ENCODE measurements at places on chromosomes 16 and 17. TPM values are rescaled to one million over a fixed set of nuclear protein-coding genes. Genes with fewer than 3 reads are reported as not detected.

Gene MT3
- 3.1 TPM for total RNA-seq

Gene IRX5
- total RNA-seq = not detected

Gene KRT32
- not detected for total RNA-seq

Gene AARS1
- 165 TPM for total RNA-seq

Gene MT1F
- total RNA-seq = 8.5 TPM

Gene HOXB5
- total RNA-seq = not detected

Gene SRR
- total RNA-seq = 22.2 TPM

Gene PRR35
- total RNA-seq = not detected

Gene TEDC2
- 23.9 TPM for total RNA-seq

Gene TTLL6
- total RNA-seq = not detected

Gene SEPTIN12
- total RNA-seq = not detected

Gene CLEC18B
- not detected for total RNA-seq

Gene OR3A3
- total RNA-seq = not detected

Gene TBKBP1
- 11.3 TPM for total RNA-seq

Gene KCNAB3
- 4.9 TPM for total RNA-seq

Gene RHBDL1
- 0.57 TPM for total RNA-seq

Gene RNF135
- total RNA-seq = 7.3 TPM

Gene TPSB2
- not detected for total RNA-seq

Gene ZNF385C
- 0.10 TPM for total RNA-seq
